ENCODE measurements at places on chromosomes 1 and 21.

DNA sequence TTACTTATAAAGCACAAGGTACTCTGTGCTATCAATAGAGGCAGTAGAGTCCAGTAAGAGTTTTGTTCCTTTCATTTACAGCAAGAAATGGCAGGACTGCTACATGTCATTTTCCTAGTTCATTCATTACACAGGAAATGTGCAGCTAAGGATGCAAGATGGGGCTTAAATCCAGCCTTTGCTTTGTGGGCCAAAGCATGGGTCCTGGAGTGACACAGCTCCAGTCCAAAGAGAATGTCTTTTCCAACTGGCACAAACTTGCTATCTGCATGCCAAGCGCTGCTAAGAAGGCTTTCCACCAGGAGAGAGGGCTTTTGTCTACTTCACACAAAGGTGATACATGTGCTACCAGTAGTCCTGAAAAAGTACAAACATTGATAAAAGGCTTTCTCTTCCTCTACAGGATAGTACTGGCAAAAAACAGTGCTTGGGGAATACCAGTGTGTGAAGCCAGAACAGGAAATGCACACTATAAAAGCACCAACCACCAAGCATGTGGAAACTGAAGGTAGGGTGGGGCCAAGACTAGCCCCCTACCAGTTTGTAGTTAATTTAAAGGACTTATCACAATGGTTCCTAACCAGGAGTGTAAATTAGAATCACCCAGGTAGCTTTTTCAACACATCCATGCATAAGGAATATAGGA lies 68.7 kb downstream of the ARID4B start:
- no peak for DNase-seq

DNA sequence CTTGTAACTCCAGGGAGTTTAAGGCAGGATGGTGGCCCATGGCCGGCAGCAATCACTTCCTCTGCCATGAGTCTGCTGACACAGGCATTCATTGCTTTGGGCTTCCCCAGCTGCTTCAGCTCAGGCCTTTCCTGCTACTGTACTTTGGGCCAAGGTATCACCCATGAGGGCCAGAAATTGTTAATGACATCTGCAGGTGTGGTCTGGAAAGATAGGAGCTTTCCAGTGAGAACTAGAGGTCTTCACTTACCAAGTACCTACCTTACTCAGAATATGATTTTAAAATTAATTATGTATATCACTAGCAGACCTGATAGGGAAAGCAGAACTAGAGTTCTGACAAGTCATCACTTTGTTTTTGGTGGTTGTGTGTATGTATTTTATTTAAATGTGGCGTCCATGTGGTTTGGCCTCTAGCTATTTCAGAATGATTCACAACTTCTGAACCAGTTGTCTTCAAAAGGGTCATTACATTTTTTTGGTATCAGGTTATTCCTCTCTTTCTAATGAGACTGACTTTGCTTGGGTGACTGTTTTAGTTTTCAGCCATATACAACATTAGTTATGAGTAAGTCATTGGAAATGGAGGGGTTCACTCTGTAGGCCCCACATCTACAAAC lies 2.7 kb downstream of the RGL1 start:
- DNase-seq, result no peak

DNA sequence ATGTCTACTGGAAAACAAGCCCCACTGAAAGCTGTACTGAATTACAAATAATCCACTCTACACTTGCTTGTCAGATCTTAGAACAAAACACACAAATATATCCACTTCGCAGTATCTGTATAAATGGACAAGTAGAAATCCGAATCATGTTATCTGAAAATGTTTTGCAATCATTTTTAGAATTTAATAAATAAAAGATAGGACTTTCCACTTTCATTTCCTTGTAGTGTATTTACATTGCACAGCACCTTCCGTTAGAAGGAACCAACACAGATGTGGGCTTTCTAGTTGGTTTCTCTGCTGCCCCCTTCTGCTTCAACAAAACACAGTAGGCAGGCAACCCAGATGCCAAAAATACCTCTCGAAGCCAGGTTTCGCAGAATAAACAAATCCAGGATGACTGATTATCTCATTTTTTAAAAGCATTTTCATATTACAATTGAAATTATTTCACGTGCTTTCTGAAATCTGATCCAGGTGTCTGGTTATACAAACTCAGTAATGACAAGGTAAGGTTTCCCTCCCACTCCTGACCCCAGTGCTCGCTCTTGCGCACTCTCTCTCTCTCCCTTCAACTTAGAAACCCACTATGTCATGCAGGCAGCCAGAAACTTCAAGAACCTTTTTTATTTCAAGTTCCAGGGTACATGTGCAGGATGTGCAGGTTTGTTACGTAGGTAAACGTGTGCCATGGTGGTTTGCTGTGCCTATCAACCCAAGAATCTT lies 389.9 kb downstream of the SMYD3 start:
- peak; percentile 53 for DNase-seq

- peak; percentile 93 for DNase-seq
Observed at GRCh38 chr1:36109041-36109679, 15.9 kb downstream of the COL8A2 start.

GRCh38 chr21:26565111-26565510 lies 8.0 kb downstream of the CYYR1 start:
- DNase-seq, result no peak

DNA sequence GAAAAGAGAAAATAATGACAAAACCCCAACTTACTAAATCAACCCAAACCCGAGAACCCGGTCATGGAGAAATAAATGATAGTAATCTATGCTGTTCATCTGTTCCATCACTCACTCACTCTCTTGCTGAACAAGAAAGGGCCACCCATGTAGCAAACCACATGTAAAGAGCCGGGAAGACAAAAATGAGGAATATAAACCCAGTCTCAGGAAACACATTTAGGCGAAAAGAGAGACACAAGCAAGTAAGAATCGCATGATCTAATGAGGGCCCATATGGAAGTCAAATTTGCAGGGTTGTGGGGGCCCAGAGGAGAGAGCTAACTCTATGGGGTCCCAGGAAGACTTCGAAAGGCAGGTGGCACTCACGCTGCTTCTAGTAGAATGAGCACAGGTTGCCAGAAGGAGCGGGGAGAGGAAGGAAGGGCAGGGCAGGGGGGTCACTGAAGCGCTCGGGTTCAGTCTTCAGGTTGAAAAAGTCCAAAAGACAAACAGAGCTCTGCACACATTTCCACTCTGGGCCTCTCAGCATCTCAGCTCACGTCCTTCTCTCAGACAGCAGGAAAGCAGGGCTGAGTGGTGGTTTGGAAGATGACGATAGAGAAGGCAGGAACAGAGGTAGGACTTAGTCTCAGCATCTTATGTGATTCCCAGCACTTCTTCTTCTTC lies 142.9 kb upstream of the KRTAP19-8 start:
- no peak for DNase-seq

DNA sequence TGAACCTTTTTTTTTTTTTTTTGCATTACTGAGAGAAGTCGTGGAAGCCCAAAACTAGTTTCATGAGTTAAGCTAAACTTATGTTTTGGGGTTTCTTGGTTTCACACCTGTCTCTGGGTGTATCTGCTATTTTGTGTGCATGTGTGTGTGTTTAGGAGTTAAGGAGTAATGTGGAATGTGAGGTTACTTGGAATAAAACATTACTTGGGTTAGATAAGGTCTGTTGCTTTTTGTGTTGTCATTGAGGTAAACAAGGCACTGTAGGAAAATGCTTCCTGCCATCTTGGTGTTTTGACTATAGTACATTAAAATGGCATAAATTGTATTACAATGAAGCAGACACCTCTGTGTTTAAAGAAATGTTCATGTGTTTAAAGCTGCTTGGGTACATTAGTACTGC lies 2.9 kb downstream of the TENT5C start:
- DNase-seq, result no peak

DNA sequence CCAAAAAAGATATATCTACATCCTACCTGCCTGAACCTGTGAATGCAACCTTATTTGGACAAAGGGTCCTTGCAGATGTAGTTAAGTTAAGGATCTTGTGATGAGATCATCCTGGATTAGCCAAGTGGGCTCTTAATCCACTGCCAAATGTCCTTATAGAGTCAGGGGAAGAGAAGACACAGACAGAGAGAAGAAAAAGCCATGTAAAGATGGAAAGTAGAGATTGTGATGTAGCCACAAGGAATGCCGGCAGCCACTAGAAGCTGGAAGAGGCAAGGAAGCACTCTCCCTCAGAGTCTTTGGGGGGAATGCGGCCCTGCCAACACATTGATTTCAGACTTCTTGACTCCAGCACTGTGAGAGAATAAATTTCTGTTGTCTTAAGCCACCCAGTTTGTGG lies 16.2 kb downstream of the HSD11B1 start:
- DNase-seq, result no peak

- DNase-seq, result no peak
Observed at GRCh38 chr1:28074892-28075511, 13.4 kb downstream of the EYA3 start.
